ENCODE measurements at places on chromosomes 1 and 21.

DNA sequence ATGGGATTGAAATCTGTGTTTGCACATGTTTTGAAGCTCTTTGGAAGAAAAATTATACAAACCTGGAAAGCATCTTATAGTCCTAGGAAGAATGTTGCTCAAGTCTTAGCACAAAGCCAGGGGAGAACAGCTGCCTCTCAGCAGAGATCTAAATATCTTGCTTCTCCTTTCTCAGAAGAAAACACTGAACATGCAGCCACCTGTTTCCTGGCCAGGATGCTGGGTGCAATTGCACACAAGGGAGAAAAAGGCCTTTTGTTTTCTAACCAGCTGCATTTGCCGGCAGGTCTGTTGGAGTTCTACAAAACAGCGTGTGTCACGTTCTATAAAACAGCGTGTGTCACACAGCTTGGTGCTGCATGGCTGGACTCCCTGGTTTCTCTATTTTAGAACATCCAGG lies 259.6 kb upstream of the PLD5 start:
- DNase-seq: no peak

- DNase-seq: no peak
Measured at GRCh38 chr1:177798614-177799013, 171.2 kb downstream of the SEC16B start.

- DNase-seq: no peak
Measured at GRCh38 chr1:25642574-25643108, 26.1 kb downstream of the MAN1C1 start.

GRCh38 chr1:31689854-31690253 lies 14.0 kb downstream of the COL16A1 start:
- no peak for DNase-seq

DNA sequence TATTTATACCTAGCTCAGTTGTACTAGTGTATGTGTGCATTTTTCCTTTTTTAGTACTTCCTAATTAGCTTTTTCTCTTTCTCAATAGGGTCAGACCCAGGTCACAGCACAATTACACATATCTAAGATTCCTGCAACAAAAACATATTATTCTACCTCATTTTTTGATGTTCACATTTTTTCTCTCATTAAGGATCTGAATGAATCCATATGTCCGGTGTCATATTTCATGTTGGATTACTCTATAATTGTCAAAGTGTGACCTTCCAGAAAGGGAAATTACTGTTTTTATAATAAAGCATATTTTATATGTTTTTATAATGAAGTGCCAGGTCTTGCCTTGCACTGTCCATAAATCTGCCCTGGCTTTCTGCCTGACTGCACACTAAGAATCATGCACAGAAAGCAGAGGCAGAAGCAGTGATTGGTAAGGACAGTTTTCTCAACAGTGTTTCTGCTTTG lies 143.7 kb downstream of the KCNT2 start:
- DNase-seq: no peak

Data from GM13976 (cell line).